NCI-H1048 (cell line): ENCODE measurements at places on chromosomes 3 and 15.

- no peak for DNase-seq
These were observed 977.6 kb downstream of the IGSF11 start for GRCh38 chr3:118057086-118057485.

GRCh38 chr3:170327040-170327808, 30.3 kb upstream of the SKIL start:
- DNase-seq: no peak

- DNase-seq: no peak
These were observed 318.2 kb upstream of the KCNH8 start for GRCh38 chr3:18830087-18830486.

DNA sequence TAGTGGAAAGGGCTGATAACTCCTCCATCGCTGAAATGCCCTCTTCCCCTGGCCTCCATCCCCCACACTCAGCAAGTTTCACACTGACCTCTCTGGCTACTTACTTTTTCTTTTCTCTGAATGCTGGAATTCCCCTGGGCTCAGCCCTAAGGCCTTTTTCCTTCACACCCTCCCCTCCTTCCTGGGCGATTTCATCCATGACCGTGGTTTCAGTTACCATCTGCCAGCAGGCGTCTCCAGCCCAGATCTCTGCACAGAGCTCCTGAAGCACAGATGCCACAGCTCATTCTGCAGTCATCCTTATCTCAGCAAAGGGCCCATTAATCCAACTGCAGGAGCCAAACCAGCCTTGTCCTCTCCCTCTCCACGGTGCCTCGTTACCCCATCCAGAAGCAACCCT, 114.0 kb downstream of the RFTN1 start:
- no peak for DNase-seq

DNA sequence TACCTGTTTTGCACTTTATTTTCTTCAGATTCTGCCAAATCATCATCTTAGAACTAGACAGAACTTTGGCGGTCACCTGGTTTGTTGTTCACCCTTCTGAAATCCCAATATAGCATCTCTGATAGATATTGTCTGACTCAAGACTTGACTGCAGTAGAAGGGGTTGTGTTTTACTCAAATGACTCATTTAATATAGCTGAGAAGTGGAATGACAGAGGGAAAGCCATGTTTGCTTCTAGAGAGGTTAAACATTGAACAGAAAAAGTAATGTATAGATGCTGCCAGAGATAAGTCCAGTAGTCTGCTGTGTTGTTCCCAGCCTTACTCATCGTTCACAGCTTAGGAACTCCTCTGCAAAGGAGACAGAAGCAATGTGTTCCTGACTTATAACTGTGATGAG, 402.0 kb downstream of the AGBL1 start:
- no peak for DNase-seq

GRCh38 chr3:157861076-157861765, 245.0 kb downstream of the SHOX2 start:
- DNase-seq: no peak

DNA sequence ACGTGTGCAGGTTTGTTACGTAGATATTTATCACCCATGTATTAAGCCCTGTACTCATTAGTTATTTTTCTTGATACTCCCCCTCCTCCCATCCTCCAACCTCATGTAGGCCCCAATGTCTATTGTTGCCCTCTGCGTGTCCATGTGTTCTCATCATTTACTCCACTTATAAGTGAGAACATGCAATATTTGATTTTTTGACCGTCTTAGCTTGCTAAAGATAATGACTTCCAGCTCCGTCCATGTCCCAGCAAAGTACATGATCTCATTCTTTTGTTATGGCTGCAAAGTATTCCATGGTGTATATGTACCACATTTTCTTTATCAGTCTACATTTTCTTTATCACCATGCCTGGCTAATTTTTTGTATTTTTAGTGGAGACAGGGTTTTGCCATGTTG, 623.2 kb downstream of the SQOR start:
- no peak for DNase-seq

- DNase-seq: no peak
These were observed 100.3 kb downstream of the FSIP1 start for GRCh38 chr15:39682366-39682765.

DNA sequence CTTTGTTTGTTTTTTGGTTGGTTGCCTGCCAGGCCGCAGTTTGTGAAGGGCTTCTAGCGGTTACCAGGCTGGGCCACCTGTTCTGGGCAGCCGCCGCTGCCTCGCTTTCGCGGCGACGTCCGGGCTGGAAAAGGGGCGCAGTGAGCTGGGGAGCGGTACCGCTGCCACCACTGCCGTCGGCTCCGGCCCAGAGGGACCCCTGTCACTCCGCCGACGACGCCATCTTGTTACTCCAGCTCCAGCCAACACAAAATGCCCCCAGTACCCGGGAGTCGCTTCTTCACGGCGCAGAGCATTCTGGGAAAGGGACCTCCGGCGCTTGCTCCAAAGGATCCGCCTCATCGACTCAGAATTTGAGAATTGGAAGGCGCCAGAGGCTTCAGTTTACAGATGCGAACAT, 238.8 kb downstream of the CDIN1 start:
- DNase-seq: no peak

GRCh38 chr15:39640665-39641064, 59.8 kb downstream of the THBS1 start:
- no peak for DNase-seq

DNA sequence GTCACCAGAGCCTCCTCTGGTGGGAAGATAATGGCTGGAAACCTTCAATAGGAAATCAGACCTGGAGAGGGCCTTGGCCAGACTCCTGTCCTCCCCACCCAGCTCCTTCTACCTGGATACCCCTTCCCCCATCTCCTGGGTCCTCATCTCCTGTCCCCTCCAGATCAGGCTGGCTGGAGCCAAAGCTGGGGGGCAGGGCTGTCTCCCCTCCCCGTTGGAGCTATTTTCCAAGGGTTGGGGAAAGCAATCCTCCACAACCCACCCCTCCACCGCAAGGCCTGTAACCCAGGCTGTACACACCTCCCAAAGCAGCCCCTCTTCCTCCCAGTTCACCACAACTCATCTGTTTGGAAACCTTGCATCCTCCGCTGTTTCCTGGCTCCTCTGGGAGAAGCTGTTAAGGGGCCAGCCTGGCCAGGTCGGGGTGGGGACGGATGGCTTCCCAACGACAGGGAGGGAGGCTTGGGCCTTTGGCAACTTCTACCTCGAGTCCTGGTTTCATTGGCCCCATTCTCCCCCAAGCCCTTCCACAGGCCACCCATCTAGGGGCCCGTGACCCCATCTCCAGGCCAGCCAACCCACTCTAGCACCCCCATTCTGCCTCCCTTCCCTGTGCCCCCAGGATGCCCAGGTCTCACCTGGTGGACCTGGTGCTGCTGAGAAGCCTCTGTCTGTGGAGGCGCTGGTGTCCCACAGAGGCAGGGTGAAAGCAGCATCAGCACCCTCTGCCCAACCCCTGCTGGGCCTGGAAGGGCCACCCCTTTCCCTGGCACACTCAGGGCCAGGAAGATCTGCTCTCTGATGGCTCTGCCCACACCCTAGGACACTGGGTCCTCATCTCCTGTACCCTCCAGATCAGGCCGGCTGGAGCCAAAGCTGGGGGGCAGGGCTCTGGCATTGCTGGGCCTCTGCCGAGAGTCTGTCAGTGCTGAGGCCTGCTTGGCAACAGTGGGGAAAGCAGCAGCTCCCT, 22.1 kb upstream of the GOLGA6C start:
- DNase-seq: no peak

DNA sequence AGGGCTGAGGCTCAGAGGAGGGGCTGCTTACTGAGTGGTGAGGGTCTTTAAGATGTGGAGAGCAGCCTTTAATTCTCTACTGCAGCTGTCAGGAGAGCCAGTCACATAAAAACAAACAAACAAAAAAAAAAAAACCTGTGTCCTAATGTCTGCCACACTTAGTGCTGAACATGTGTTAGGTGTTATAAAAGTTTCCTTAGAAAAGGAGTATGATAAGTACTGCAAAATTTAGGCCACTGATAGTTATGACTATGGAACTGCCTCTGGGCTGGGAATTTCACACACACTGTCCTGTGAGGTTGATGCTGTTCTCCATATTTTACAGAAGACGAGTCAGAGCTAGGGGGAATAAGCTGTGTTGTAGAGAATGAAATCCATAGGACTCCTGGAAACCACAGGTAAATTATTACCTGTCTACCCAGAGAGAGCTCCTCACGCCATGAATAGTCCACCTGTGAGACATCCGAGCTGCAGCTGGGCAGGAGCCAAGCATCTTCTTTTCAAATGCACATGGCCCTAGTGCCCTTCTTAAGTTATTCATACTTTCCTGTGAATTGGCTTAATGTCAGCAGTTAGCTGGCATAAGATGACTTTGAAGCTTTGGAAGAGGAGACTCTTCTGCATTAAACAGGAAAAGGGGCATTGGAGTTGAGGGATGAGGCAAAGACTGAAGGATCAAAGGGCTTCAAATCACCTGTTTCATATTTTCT, 34.5 kb upstream of the SKOR1 start:
- no peak for DNase-seq

DNA sequence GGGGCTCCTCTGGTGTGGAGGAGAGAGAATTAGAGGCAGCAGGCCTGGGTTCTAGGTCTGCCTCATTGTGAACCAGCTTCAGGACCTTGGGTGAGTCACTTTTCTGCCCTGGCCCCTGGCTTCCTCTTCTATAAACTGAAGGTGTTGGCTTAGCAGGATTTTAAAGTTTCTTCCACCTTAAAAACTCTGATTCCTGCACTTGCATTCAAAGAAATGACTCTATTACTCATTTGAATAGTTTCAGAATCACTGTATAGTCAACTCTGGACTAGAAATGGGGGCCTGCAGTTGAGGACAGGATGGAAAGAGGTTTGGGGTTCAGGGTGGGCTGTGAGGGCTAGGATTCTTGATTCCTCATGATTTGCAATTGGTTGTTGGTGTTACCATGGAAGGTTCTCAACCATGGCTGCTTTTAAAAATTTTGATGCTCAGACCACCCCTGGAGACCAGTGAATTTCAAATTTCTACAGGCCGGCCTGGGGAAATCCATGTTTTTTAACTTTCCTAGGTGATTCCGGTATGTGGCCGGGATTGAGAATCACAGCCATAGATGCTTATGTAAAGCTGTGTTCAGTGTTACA, 19.9 kb downstream of the SMAD3 start:
- DNase-seq: no peak

GRCh38 chr15:39270221-39270855, 310.5 kb upstream of the THBS1 start:
- DNase-seq: no peak

- DNase-seq: no peak
These were observed 11.7 kb upstream of the PYDC2 start for GRCh38 chr3:191449256-191449655.

- DNase-seq: no peak
These were observed 220.7 kb upstream of the SEMA6D start for GRCh38 chr15:47496343-47497185.

- DNase-seq: no peak
These were observed 29.9 kb downstream of the CGNL1 start for GRCh38 chr15:57406062-57406772.

- DNase-seq: no peak
These were observed 19.6 kb downstream of the GALK2 start for GRCh38 chr15:49189631-49190030.

GRCh38 chr15:101168463-101168824, 83.4 kb downstream of the CHSY1 start:
- no peak for DNase-seq

- DNase-seq: no peak
These were observed 115.6 kb downstream of the CACNA2D3 start for GRCh38 chr3:54237788-54238502.

DNA sequence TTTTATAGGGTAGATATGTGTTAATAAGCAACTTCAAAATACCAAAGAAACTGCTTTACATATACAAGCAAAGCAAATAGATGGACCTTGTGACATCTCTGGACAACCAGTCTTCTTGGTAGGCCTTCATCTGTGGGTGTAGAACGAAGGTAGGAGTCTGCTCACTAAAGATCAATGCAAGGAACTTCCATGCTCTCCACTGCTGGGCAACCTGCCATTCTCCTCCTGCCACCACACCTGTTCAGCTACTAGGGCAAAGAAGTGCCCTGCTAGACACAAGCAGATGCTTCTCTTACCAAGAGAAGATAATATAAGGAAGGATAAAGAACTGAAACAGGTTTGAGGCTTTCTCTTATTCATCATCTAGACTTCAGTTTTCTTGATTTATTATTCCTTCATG, 12.6 kb downstream of the PPARG start:
- no peak for DNase-seq

GRCh38 chr15:90419738-90420406, 31.8 kb downstream of the IQGAP1 start:
- DNase-seq: no peak

GRCh38 chr3:161413855-161414210, 42.5 kb upstream of the SPTSSB start:
- no peak for DNase-seq

DNA sequence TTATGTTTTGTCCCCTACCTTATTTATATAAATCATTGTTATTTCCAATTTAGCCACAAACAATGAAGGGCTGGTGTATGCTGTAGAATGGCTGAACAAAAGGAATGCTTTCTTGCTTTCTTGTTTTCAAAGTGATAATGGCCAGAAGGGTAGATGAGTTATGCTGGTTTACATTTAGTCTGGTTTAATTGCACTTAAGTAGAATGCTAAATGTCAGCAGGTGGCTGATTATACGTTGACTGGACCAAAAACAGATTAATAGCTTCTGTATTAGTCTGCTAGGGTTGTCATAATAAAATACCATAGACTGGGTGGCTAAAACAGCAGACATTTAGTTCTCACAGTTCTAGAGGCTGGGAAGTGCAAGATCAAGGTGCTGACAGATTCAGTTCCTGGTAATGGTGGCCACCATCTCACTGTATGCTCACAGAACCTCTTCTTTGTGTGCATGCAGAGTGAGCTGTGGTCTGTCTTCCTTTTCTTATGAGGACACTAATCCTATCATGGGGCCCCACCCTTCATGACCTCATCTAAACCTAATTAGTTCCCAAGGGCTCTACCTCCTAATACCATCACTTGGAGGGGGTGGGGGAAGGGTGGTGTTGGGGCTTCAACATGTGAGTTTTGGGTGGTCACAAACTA, 17.1 kb upstream of the XIRP1 start:
- DNase-seq: no peak

- no peak for DNase-seq
These were observed 204.4 kb upstream of the C2CD4B start for GRCh38 chr15:62369454-62369853.
